ENCODE measurements at places on chromosomes 7 and 10.

DNA sequence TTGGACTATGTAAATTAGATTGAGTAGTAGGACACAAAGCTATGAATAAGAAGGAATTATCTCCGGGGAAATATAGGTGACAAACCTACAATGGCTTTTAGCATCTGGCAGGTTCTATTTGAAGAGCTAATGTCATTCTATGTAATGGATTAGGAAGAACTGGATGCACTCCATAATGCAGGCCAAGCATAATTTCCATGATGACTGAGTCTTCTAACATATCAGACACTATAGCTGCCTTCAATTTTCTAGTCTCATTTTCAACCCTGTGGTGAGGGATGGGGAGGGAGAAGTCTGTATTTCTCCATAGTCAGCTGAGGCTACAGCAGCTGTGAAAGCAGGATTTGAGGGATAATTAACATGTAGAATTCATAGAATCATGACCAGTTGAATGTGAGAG is 390.4 kb upstream of the LRRTM3 start:
- no peak for DNase-seq

- DNase-seq: no peak
Observed at GRCh38 chr7:114825423-114825951, 96.4 kb upstream of the MDFIC start.

- no peak for DNase-seq
Observed at GRCh38 chr10:3945026-3945425, 160.0 kb upstream of the KLF6 start.

DNA sequence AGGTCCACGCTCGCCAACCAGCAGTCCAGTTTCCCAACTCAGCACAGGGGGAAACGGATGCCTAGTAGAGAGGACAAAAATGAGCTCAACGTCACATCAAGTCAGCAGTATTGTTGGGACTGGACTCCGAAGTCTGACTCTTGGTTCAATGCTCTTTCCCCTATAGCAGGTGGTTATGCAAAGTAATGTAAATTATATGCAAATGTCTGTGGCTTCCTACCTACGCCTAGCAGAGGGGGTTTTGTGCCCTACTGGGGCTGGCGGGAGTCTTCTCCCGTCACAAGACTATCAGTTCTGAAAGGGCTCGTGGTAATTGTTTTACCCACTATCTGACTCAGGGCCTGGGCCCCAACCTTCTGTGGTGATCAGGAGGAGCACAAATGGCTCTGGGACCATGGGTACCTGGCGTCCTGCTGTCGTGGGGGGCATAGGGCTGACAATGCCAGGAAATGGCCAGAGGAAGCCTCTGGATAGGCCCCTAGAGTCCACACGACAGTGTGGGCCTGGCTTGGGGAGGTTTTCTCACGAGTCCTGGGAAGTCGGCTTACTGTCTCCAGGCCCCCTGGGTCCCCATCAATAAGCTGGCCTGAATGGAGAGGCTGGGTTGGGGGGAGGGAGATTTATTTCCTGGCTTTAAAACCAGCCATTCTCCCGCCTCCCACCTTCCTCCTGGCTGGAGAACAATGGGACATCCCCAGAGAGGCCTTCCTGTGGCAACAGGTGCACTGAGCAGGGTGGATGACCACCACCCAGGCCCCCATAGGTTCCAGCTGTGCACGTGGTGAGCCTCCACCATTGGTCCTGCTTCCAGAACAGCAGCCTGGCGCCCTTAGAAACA is 41.8 kb downstream of the UNC5B start:
- no peak for DNase-seq

DNA sequence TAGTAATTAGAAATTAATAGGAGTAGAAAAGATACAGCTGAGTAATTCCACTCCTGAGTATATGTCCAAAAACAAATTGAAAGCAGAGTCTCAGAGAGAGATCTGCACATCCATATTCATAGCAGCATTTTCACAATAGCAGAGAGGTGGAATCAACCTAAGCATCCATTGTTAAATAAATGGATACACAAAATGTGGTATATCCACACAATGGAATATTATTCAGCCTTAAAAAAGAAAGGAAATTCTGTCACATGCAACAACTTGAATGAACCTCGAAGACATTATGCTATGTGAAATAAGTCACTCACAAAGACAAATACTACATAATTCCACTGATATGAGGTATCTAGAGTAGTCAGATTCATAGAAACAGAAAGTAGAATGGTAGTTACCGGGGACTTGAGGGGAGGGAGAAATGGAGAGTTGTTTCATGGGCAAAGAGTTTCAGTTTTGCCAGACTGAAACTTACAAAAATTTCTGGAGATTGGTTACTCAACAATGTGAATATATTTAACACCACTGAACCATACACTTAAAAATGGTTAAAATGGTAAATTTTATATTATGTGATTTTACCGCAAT is 18.4 kb downstream of the VTI1A start:
- no peak for DNase-seq

- no peak for DNase-seq
Observed at GRCh38 chr10:89377705-89378637, at the start of gene IFIT1B. Gene IFIT1B, plus strand, starts transcription at chr10:89378056. Its CDS starts 80 bp downstream, at chr10:89378136.

GRCh38 chr10:11612021-11613001 is 861 bp upstream of the USP6NL start:
- no peak for DNase-seq

- no peak for DNase-seq
Observed at GRCh38 chr7:155609185-155609584, 35.3 kb upstream of the RBM33 start.

DNA sequence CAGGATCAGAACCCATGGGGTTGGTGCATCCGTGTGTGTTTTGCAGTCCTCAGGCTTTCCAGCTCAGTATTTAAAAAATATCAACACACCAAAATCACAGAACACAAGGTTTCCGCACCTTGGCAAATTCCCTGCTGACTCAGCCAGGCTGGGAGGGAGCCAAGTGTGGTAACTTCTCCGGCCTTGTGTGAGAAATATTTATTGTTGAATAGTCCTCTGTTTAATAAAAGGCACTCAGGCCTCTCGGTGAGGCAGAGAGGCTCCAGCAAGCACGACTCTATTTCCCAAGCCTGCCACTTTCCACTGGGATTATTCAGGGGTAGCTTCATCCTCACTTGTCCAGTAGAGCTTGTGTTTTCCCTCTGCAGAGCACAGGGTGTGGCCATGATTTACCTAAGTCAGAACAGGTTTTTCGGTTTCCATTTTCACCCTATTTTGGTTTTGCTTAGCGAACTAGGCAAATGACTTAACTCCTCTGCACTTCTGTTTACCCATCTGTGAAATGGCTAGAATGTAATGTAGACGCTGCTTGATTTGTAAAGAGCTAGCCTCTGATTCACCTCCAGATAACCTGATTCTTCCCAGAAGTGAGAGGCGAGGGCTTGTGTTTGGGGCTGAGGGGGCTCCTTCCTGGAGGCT is 13.0 kb upstream of the CHST15 start:
- no peak for DNase-seq

DNA sequence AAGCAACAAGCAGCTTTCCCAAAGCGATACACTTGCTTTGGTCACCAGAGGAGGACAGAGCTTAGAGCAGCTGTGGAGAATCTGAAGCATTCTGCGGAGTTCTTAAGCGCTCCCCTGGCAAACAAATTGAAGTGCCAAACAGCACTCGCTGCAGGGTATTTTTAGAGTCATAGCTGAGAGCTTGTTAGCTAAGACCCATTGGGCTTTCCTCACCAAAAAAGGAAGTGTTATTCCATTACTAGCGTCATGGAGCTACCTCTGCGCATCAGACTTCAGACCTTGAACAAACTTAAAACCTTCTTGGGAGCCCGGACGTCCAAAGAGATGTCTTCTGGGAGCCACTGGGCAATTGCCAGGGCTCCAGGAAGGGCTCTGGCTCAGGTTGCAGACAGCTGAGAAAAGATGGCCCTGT is 23.2 kb upstream of the BMPR1A start:
- DNase-seq: no peak

GRCh38 chr10:44724415-44725174 is 186.5 kb upstream of the TMEM72 start:
- DNase-seq: no peak

DNA sequence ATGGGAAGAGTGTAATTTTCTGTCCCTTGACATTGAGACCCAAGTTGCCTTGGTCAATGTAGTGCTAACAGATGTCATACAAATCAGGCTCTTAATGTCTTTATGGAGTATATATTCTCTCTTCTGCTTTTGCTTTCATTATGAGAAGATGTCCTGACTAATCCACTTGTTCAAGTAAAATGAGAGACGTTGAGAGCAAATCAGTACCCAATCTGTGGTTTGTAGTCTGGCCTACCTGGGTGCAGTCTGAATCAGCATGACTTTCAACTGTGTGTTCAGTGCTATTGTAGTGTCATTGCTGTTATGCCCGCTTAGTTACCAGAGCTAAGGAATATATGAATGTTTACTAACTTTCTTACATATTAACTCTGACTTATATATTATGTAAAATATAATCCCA is 612.4 kb downstream of the ANKRD7 start:
- DNase-seq: no peak

- no peak for DNase-seq
Observed at GRCh38 chr10:132443605-132443982, 46.6 kb downstream of the PWWP2B start.

- DNase-seq: no peak
Observed at GRCh38 chr7:123410273-123410904, 124.0 kb downstream of the IQUB start.

GRCh38 chr10:4034907-4035598 is 250.0 kb upstream of the KLF6 start:
- no peak for DNase-seq

DNA sequence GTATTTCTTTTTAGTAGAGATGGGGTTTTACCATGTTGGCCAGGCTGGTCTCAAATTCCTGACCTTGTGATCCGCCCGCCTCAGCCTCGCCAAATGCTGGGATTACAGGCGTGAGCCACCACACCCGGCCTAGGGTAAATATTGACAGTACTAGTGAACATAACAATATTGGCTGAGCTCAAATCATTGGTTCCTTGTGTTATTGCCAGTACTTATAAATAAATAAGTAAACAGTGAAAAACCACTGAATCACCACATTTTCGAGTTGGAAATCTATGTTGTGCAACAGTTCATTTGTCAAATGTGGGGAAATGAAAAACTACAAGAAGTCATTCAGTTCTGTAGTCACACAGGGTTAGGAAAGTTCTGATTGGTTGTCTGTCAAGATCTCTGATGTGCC is 15.8 kb downstream of the RPP30 start:
- no peak for DNase-seq
